Fibroblast of villous mesenchyme (primary cell): ENCODE measurements at places on chromosomes 1 and 21. TPM values are rescaled to one million over a fixed set of nuclear protein-coding genes. Genes with fewer than 3 reads are reported as not detected.
A peak's percentile ranks its signal among the peaks of the same experiment; 100 is the strongest.

Gene SYTL1
- total RNA-seq = under 0.01 and 0.32 TPM in 2 replicates

Gene PRAMEF11
- not detected in 2 replicates for total RNA-seq

Gene S100B
- not detected in 2 replicates for total RNA-seq

Gene OR2T29
- total RNA-seq = not detected in 2 replicates

Gene PTGFR
- 7.7 and 11.7 TPM in 2 replicates for total RNA-seq

Gene LYPD8
- total RNA-seq = under 0.01 TPM in 1 of 2 replicates, not detected in the other

Gene CELA2B
- under 0.01 TPM in 1 of 2 replicates, not detected in the other for total RNA-seq

Gene VAMP3
- 85.0 and 138 TPM in 2 replicates for total RNA-seq

GRCh38 chr1:93567255-93567918 is 114.2 kb downstream of the BCAR3 start:
- DNase-seq = peak; percentile 96

- no peak for DNase-seq
Observed at GRCh38 chr1:207644166-207644851, 624 bp upstream of the CR1L start.

DNA sequence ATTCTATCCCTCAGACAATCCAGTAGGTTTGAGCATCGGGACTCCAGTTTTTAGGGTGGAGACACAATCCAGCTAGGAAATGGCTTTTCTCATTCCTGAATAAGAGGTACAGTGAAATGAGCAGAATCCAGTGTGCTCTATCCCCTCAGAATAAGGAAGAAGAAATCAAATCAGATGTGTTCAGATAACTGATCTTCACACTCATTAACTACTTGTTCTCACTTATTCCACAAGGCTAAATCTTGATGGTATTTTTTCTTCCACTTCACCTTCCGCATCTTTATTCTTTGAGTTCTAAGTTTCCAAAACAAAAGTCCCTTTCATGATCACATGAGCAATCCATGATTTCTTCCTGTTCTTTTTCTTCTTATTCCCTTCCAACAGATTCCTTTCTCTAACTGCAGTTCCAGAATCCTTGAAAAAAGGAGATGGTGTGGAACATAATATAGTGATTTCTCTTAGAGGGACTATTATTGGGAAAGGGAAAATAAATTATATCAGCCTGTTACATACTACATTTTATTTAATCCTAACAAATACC is 1.7 kb downstream of the SYT11 start:
- no peak for DNase-seq

GRCh38 chr1:10868599-10868965 is 72.1 kb upstream of the CASZ1 start:
- DNase-seq = no peak

DNA sequence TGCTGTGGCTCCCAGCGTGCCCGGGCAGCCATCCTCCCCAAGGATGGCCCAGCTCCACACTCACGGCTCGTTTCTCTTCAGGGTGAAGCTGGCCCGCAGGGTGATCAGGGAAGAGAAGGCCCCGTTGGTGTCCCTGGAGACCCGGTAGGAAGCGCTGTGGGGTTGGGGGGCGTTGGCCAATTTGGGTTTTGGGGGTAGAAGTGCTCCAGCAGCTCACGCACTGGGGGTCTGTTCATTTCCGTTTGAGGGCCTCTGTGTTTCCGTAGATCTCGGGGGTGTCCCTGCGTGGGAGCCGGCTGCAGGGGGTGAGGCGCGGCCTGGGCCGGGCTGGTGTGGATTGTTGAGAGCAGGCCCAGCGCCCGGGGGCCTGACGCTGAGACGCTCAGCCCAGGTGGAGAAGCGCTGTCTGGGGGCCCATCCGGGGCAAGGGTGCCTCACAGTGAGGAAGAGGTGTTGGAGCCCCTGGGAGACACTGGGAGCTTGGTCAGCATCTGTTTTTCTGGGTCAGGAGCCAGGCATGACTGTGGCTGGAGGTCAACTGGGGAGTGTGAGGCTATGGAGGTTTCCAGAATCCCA is 12.6 kb downstream of the COL6A1 start:
- no peak for DNase-seq

GRCh38 chr1:14326857-14327256 is 271.6 kb upstream of the KAZN start:
- DNase-seq = no peak

- peak; percentile 12 for DNase-seq
Observed at GRCh38 chr1:185786524-185786923, 52.3 kb downstream of the HMCN1 start.

- DNase-seq = peak; percentile 82
Observed at GRCh38 chr1:58395355-58395754, 151.2 kb downstream of the OMA1 start.

- no peak for DNase-seq
Observed at GRCh38 chr1:210841926-210842625, 291.9 kb downstream of the KCNH1 start.

GRCh38 chr1:230199034-230199433 is 132.0 kb downstream of the GALNT2 start:
- no peak for DNase-seq

GRCh38 chr1:165877940-165878556 is 50.6 kb downstream of the UCK2 start:
- DNase-seq = no peak

GRCh38 chr1:210730023-210730422 is 401.3 kb downstream of the HHAT start:
- no peak for DNase-seq

DNA sequence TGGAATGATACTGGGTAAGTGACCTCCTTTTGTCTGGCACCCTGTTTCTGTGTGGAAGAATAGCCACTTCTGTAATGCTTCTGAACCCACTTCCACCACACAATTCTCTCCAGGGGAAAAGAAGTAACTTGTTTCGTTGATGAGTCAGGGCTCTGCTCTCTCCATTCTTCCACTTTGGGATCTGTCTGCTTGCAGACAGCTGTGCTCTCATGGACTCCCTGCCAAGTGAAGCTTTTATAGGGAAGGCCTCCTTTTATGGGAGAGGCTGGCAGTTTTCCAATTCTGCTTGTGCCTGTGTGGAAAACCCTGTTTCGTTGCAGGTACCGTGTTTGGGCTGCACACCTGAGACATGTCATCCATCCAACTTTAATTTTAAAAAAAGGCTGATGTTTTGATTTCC is 130.7 kb downstream of the GIPC2 start:
- peak; percentile 91 for DNase-seq

GRCh38 chr1:98304888-98305287 is 356.6 kb upstream of the SNX7 start:
- DNase-seq = no peak
